Activated CD8-positive, alpha-beta memory T cell treated with anti-CD3 and anti-CD28 coated beads for 4 hours (primary cell): ENCODE measurements at places on chromosomes 1 and 21.

- no peak for DNase-seq
Measured at GRCh38 chr1:54965624-54966340, 14.6 kb upstream of the TMEM61 start.

GRCh38 chr1:19918057-19918456 is 5.4 kb downstream of the PLA2G2E start:
- DNase-seq: peak; percentile 60

DNA sequence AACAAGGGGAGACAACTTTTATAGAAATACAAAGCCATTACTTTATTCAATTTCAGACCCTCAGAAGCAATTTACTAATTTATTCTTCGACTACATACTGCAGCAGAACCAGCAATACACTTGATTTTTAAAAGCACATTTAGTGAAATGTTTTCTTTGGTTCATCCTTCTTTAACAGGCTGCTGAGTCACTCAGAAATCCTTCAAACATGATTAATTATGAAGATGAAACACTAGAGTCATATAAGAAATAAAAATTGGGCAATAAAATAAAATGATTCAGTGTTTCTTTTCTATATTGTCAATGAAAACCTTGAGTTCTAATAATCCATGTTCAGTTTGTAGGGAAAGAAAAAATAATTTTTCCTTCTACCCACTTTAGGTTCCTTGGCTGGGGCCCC is 47.0 kb downstream of the CHML start:
- DNase-seq: no peak

DNA sequence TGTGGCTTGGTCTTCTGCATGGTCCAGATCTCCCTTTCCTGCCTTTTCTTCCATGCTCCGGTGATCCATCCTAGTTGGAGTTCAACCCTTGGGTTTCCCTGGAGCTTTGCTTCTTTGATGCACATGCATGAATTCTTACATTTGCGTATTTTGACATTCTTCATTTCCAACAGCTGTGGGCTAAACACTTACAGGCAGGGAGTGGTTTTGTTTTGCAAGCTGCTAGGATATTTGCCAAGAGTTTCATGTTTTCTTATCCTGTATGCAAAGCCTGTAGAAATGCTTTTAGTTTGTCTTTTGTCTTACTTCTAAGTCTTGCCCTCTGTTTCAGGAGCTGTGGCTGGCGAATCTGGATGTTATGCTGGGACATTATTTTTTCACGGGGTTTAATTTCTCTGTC is 90.3 kb upstream of the PAXBP1 start:
- DNase-seq: no peak

DNA sequence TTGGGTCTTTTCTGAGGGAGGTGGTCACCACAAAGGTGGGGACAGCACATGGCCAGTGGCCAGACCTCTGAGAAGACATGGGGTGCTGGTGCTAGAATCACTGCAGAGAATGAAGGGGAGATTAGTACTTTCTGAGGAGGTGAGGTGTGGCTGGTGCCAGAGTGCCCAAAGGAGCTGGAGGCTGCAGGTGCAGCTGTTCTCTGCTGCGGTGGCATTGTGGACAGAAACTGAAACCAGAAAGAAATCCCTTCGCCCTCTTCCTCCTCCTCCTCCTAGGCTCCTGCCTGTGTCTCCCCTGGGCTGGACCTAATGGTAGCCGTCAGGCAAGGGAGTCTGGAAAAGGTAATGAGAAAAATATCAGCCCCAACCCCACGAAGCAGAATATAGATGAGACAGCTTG is 261.7 kb downstream of the TM2D1 start:
- DNase-seq: no peak

DNA sequence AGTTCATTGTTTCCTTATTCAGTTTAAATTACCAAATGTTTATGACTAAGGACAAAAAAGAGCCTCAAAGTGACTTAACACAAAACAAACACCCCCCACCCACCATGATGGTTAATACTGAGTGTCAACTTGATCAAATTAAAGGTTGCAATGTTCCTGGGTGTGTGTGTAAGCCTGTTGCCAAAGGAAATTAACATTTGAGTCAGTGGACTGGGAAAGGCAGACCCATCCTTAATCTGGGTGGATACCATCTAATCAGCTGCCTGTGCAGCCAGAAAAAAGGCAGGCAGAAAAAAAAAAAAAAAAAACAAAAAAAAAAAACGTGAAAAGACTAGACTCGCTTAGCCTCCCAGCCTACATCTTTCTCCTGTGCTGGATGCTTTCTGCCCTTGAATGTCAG is 543.4 kb downstream of the NEGR1 start:
- no peak for DNase-seq

DNA sequence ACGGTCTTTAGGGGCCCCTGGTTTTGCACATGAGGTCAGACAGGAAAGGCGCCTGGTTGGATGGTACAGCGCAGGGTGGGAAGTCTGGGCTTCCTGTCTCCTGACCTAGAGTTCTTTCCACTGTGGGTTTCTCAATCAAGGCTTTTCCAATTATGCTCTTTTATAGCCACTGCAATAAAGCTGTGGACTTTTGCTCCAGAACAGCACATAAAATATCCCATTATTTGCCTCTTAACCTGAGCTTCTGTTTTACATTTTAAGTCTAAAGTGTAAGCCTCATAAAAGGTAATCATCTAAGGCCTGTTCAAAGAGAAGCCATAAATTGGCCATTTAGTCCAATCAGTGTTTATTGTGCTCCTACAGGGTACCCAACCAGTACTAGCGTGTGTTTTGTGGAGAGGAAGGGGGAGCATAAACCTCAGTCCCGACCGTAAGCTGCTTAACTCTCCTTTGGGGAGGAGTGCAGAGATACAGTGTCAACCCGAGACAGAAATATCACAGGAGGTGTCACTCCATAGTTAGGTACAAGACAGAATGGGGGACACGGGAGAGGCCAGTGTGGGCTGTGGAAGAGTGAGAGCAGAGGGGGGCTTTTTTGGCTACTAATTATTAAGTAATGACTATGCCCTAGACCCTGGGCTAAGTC is 270.0 kb downstream of the TRABD2B start:
- DNase-seq: no peak

GRCh38 chr1:164794356-164794755 is 235.4 kb downstream of the PBX1 start:
- no peak for DNase-seq

- DNase-seq: no peak
Measured at GRCh38 chr21:17438635-17439034, 74.2 kb upstream of the CXADR start.

DNA sequence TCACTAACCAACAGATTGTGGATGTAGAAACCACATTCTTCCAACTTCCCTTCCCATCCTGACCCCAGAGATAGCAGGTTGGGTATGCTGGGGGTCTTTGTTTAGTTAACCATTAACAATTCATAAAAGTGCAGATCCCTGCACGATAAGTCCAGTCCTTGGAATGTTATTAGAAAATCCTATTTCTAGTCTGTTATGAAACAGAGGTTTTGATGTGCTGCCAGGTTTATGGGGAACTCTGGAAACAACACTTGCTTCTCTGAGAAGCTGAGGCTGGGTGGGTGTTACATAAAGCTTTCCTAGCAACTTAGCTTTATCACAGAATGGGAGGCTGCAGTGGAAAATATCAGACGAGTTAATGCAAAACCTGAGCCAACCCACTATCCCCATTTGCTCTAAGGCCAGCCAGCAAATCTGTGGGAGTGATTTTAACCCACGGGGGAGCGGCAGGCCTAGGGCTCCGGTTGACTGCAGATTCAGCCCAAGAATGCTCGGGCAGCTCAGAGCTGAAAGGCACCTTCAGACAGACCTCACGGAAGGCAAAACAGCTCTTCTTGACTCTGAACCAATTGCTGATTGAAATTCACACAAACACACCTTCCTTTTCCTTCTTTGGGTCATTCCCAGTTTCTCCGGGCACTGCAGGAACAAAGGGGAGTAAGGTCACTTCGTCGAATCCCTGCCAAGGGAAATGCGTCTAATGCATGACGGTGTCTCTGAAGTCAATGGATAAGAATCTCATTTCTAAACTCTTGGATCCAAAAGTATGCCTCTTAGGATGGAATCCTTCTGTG is 111.7 kb upstream of the IRF2BP2 start:
- DNase-seq: no peak

GRCh38 chr1:19435181-19435580 is 50.2 kb downstream of the CAPZB start:
- no peak for DNase-seq

- no peak for DNase-seq
Measured at GRCh38 chr1:4179914-4180735, 280.1 kb upstream of the C1orf174 start.

DNA sequence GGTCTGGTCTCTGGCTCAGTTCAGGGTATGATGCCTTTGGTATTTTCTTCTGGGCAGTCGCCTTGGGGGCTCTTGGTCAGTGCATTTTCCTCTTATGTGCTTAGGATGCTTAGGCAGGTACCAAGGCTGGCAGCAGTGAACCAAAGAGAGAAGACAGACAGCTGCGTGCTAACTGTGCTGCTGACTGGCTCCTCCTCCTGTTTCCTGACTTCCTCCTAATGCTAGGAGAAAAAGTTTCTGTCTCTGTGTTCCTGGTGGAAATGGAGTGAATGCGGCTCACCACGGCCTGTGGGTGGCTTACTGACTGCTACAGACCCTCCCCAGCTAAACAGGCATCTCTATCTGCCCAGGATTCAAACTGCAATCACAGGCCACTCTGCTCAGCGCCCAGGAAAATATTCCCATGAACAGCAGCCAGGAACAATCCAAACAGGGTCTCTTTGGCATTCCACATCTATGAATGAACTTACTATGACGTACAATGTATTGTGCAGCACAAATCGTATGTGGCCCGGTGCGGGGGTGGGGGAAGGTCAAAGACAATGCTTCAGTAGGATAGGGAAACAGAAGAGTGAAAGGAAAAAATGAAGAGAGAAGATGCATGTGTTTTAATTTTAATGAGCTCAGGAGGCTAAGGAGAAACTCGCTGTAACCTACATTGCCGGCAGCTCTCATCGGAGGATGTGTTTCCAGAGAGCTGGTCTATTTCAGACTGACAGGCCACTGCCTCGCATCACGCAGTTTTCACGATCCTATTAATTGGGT is 2.8 kb downstream of the ABCG1 start:
- DNase-seq: no peak

DNA sequence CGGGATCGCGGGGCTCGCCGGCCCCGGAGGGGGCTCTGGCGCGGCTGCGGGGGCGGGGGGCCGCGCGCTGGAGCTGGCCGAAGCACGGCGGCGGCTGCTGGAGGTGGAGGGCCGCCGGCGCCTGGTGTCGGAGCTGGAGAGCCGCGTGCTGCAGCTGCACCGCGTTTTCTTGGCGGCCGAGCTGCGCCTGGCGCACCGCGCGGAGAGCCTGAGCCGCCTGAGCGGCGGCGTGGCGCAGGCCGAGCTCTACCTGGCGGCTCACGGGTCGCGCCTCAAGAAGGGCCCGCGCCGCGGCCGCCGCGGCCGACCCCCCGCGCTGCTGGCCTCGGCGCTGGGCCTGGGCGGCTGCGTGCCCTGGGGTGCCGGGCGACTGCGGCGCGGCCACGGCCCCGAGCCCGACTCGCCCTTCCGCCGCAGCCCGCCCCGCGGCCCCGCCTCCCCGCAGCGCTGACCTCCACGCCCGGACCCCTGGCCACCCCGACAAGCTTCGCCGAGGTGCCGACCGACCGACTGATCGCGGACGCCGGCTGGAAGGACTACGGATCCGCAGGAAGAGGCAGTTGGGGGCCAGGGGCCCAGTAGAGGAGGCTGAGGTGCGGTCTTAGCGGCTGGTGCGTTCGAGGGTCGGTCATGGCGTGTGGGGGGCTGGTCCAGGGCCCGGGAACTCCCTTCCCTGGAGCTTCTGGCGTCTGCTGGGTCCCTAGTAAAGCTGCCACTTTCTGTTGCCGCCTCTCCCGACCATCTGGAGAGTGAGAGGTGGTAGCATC is 711 bp downstream of the TRNP1 start:
- no peak for DNase-seq

DNA sequence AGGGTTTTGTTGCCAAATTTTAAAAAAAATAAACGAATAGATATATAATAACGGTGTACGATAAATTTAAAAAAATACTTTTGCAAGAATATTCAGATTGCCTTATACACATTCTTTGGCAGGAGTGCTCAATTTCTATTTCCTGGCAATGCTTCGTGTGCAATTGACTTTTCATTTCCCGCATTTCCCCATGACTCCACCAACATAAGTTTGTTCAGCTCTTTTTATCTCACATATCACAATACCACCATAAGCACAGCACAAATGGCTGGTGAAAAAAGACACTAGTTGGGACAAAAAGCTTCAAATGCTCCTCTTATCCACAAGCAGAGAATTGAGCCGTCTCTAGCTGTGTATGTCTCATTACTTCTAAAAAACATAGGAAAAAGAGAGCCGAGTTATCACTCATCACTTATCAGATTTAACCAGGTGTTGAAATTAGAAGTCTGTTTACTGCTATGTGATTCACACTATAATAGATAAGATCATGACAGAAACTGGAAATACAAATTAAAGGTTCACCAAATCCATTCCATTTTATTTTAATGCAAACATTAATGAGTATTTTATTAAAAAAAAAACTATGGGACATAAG is 28.9 kb upstream of the RGS1 start:
- no peak for DNase-seq

- no peak for DNase-seq
Measured at GRCh38 chr21:39065917-39066316, 117.3 kb downstream of the PSMG1 start.

DNA sequence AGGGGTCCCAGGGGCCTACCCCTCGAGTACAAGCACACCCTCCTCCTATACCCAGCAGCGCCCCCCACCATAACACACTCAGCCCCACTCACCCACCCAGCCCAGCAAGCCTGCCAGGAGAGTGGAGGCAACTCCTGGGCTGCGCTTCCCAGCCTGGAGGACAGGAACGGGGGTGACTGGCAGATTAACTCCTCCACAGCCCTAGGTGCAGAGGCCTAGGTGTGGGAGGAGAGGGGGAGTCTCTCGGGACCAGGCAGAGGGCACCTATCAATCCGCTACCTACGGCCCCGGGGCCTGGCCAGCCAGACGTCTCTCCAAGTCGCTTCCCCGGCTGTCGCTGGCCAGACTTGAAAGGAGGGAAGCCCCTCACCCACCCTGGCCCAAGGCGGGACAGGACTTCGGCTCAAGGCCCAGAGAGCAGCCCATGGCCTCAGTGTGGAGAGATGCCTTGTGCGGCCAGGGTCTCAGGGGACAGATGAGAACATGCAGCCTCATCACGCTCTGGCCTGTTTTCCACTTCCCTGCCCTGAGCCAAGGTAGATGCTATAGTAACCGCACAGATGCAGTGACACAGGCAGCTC is 24.9 kb downstream of the MATN1 start:
- DNase-seq: no peak

GRCh38 chr1:43292216-43292615 is 6.8 kb upstream of the C1orf210 start:
- DNase-seq: no peak

GRCh38 chr21:43985690-43986251 is 26.3 kb upstream of the TRAPPC10 start:
- DNase-seq: no peak

DNA sequence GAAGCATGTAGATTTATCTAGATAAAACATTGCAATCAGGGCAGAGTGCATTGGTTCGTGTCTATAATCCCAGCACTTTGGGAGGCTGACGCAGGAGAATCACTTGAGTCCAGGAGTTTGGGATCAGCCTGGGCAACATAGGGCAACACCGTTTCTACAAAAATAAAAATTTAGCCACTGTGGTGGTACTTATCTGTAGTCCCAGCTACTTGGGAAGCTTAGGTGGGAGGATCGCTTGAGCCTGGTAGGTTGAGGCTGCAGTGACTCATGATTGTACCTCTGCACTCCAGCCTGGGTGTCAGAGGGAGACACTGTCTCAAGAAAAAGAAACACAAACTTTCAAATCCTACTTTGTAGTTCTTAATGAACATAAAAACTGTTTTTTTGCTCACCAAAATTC is 64.2 kb upstream of the RCC1 start:
- no peak for DNase-seq
